ENCODE measurements at places on chromosomes 16 and 17.
A peak's percentile ranks its signal among the peaks of the same experiment; 100 is the strongest.

DNA sequence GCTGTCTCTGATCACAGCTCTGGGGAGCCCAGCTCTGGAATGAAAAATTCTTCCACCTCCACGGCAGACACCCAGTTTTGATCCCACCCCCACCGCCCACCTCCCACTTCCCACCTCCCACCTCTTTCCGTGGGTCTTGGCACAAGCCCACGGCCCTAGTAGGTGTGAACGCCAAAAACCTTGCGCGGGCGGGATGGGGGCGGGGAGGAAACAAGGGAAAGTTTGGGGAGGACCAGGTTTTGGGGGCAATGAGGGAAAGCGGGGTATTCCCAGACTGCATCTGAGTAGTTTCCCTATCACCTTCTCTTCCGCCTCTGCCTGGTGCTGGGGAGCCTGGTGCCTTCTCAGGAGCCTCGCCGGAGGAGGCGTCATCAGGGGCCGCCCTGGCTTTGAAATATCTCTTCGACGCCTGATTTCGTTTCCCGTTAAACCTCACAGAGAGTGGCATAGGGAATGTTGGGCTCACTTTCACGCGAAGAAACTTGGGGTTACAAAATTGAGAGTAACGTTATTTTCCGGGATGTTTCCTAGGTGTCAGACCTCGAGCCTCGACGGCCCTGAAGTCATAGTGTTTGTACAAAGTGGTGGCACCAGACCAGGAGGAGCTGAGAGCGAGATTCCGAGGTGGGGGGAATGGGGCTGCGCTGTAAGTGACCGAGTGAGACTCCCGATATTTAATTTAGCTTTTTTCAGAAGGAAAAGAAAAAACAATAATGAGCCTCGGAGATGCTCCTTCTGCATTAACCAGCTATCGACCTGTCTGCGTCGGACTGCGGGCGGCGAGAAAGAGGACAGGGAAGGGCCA is 1.6 kb upstream of the IRX3 start:
- DNase-seq: no peak

GRCh38 chr16:19131825-19132218 is 18.1 kb downstream of the ITPRIPL2 start:
- DNase-seq: no peak

GRCh38 chr17:65634533-65634932 is 73.1 kb upstream of the AXIN2 start:
- no peak for DNase-seq

GRCh38 chr16:2155091-2155950 is at the start of gene TRAF7:
TSS of gene TRAF7 (plus strand) at chr16:2155782. CDS start at chr16:2163921, 8,139 bp downstream.
- DNase-seq: peak; percentile 99

GRCh38 chr16:71628810-71629209 is 2.8 kb downstream of the MARVELD3 start:
- no peak for DNase-seq

GRCh38 chr17:22490399-22490798 is 798.1 kb downstream of the KCNJ18 start:
- no peak for DNase-seq

- DNase-seq: no peak
These were observed 207.0 kb upstream of the COX10 start for GRCh38 chr17:13862346-13862745.

- DNase-seq: no peak
These were observed 302.6 kb downstream of the XYLT1 start for GRCh38 chr16:17168181-17168580.

GRCh38 chr17:78257810-78258322 is 26.4 kb downstream of the TMEM235 start:
- DNase-seq: peak; percentile 9

- DNase-seq: no peak
These were observed 65.4 kb upstream of the MAF start for GRCh38 chr16:79665970-79666369.

DNA sequence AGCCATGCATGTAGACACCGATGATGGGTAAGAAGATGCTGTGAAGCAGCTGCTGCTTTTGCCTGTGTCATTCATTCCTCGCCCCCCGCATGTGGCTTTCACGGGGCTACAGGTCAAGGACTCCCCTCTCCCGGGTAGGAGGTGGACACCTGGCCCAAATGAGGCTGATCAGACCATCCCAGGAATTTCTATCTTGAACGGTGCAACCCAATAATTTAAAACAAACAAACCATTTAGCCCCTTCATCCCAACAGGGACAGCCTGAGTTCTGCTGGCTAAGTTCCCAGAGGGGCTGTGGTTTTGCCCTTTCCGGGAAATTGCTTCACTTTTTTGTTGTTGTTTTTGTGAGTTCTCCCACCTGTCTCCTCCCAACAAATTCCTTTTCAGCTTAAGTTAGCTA is 137.7 kb upstream of the CDH5 start:
- no peak for DNase-seq

- DNase-seq: no peak
These were observed 14.5 kb upstream of the MTSS2 start for GRCh38 chr16:70700101-70701020.

DNA sequence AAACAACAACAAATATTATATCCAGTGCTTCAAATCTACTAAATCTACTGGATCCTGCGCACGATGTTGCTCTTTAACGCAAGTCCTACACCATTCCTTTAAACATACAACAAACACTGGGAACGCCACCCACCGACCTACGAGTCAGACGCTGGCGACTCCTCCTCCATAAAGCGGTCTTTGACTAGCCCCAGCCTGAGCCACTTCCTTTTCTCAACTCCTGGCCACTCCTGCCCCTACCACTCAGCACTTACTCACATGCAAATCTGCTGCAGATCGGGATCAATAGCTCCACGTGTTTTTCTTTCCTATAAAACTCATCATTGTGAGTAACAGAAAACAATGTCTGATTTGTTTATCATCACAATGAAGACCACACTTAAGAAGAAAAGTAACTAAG is 32.8 kb upstream of the MNT start:
- no peak for DNase-seq

- DNase-seq: no peak
These were observed 14.4 kb upstream of the RNF213 start for GRCh38 chr17:80246266-80246681.

DNA sequence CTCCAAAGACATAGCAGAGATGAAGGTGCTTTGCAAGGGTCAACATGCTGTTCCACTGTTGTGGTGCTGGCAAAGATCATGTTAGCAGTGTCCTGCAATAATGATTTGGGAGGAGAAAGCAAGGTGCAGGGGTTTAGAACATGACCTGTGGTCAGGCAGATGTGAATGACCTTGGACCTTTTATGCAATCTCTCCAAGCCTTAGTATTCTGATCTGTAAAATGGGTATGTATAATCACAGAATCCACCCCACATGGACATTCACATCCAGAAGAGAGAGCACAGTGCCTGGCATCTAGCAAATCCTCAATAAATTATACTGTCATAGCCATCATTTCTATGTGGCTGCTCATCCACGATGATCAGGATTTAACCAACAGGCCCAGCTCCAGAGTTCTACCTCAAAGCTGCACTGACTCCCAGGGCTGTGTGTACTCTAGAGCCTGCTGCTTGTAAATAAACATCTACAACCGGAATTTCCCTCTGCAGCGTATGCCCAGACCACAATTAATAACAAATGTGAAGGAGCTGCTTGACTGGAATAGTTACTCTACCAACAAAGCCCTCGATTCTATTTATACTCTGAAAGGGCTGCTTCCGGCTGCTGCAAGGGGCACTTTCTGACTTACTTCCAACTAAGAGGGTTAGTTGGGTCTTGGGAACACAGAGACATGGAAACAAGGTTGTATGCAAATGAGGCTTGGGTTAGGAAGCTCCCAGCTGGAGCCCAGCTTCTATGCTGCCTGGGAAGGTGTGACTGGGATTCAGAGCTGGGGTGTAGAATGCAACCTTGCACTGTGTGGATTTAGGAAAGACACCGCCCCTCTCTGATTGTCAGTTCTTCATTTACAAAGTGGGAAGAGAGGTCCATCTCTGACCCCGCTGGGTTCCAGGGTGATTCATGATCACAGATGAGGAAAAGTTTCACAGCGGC is 265.2 kb downstream of the XYLT1 start:
- no peak for DNase-seq

- no peak for DNase-seq
These were observed 376 bp upstream of the STAC2 start for GRCh38 chr17:39225959-39226683.

- DNase-seq: no peak
These were observed 204.5 kb upstream of the CDH5 start for GRCh38 chr16:66161942-66162341.

DNA sequence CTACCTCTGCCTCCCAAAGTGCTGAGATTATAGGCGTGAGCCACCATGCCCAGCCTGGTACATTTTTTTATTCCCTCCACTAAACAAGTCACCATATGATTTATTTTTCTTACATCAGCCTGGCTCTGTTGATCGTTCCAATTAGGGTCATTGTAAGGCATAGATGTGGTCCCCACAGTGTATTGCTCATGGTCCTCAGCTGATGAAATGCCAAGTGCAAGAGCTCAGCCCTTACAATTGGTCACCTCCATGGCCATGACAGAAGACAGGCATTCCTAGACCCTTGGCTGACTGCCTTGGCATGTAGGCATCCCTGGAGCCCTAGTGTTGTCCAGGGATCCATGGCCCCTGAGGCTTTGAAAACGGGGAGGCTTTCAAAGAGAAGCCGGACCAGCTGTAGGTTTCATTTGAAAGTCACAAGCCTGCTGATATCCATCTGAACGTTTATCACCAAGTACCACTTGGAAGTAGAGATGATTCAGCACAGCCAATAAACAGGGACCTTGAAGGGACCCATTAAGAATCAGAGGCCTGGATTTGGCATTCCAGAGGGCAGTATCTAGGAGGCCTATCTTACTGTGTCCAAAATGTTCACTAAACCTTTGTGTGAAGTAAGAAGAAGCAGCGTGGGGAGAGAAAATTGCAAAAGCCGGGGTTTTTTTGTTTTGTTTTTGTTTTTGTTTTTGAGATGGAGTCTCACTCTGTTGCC is 20.6 kb upstream of the PRKCA start:
- DNase-seq: no peak

- DNase-seq: no peak
These were observed 4.3 kb downstream of the SPATA2L start for GRCh38 chr16:89697161-89697615.

DNA sequence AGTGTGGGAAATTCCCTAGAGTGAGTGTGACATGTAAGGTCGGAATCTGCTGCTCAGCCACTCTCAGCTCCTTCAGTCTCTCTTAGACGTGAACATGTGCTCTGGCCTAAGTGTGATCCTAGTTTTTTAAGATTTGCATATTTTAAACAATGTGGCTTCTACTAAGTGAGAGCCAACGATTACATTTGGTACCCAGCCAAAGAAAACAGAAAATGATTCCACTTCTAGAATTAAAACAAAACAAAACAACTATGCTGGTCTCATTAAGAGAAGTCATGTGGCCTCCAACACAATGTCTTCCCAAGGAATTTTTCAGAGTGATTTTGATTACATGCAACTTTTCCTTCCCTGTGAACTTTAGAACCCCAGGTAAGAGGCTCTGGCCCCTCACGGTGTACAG is 10.1 kb downstream of the TMEM238L start:
- DNase-seq: no peak

- DNase-seq: no peak
These were observed at the start of gene CTF1 for GRCh38 chr16:30896261-30896888. TSS of gene CTF1 (plus strand) at chr16:30896614. CDS start at chr16:30896644, 30 bp downstream.

DNA sequence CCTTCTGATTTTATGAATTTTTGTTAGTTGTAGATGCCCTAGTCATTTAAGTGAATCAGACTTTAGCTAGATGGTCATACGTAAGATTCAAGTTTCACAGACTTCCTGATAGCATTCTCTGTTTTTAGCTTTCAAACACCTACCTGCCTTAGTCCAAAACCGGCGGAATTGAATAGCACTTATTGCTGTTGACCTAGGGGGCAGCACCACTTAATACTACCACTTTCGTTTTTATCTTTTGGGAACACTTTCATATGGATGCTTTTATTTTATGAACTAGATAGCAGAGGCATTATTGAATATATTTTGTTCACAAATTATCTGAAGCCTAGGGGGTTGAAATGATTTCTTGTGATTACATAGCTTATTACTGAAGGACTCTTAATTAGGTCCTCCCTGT is 31.5 kb downstream of the TADA2A start:
- no peak for DNase-seq

DNA sequence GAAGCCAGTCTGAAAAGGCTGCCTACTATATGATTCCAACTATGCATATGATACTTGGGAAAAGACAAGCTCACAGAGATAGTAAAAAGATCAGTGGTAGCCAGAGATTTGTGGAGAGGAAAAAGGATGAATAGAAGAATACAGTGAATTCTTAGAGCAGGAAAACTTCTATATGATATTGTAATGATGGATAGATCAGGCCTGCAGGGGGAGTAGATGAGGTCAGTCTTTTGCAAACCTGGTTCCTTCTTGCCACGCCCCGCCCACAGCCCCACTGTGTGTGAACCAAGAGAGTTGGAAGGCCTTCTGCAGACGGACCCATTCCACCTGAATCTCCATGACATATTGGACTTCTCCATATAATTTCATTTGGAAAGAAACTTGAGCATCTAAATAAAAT is 761 bp upstream of the CCL8 start:
- DNase-seq: peak; percentile 48

DNA sequence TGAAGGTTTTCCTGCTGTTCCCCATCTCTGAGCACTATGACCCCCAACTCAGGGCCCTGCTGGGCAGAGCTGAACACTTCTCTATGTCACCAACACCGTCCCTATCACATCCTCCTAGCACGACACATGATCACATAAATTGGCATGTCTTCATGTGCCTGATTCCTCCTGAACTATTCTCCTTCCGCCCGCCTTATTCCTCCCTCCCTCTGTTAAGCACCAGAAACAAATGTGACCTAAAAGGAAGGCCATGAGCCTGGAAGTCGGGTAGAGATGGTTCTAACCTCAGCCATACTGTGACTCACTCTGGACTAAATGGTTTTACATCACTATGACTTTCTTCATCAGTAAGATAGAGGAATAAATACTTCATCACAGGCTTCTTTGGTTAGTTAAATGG is 80.8 kb upstream of the DYNLRB2 start:
- no peak for DNase-seq

DNA sequence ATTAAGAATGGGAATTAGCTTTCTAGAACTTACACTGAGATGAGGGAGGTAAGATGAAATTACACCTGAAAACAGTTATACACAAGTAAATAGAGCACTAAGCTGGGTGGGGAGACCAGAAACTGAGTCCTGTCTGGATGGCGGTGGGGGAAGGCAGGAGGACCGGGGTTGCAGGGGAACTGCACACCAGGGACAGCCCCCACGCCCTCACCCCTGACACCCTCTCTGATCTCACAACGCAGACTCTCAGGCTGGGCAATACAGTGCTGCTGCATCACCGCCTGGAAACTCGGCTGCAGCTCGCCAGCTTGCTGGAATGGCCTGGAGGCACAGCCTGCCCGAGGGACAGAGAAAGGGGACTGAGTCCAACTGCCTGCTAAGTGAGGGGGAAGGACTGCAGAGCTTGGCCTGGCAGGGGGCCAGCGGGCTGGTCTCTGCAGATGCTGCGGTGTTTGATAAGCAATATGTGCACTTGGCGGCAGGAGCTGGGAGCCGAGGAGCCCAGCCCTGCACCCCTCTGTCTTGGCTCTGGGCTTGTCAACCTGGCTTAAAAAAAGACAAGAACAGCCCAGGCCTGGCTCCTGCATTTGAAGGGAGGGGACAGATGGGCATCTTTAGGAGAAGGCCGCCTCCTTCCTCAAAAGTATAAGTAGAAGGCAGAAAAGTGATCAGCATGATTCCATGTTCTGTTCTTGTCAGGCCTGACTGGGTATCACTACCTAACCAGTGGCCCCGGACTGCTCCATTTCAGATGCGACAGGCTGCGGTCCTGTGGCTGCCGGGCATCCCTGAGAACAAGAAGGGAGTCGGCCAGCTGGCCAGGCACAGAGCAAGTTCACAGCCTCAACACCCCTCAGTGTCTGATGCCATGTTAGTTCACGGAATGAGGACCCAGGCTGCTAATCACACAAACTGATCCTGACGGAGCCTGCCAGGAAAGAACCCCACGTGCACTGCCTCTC is 30.2 kb downstream of the SPHK1 start:
- no peak for DNase-seq

GRCh38 chr17:17723354-17724261 is 42.4 kb downstream of the RAI1 start:
- no peak for DNase-seq
